Nephron progenitor cell (in vitro differentiated cells): ENCODE measurements at places on chromosomes 13 and 19.

DNA sequence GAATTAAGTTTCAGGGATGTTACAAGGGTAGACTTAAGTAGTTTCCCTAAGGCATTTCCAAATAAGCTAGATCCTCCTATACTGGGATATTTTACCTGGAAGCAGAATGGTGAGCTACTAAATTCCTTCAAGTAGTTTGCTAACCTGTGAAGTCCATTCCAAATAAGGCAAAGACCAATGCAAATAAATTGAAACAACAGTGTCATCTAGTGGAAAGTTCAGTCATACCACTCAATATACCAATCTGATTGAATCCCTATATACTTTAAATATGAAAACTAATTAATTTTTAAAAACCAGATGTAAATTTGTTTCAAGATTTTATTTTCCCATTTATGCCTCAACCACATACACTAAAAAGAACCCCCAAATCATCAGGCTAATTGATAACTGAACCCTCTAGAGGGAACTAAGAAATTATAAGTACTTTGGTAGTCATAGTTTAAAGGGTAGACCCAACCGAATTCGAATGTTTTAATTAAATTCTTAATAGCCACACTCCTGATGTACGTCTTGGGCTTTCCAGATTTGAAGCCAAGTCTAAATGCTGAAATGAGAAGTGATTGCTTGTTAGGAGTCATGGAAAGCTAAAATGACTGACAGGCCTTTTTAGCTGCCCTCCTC, 223.7 kb downstream of the TBC1D4 start:
- no peak overlapping the region for H3K4me3 ChIP-seq
- H3K36me3 ChIP-seq: no peaks in the 10 kb centered on the region
- peaks cover 9% of the 10 kb centered on the region for H3K27me3 ChIP-seq
- DNase-seq: no peak
- H3K27ac ChIP-seq: no peak overlapping the region
- no peaks in the 10 kb centered on the region for H3K4me1 ChIP-seq

DNA sequence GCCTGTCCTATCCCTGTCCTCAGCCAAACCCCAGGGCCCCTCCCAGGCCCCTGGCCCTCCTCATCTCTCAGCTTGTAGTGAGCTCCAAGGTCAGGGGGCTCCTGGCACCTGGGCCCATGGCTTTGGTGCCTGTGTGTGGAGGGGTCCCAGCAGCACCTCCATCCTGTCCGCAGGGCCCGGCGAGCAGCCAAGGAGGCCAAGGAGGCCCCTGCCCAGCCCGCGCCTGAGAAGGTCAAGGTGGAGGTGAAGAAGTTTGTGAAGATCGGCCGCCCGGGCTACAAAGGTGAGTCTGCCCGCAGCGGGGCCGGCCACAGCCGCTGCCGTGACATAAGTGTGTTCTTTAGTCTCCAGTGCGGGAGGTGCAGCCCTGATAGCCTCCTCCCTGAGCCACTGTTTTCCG, 3.9 kb upstream of the AMH start:
- peaks cover 23% of the 10 kb centered on the region for H3K4me1 ChIP-seq
- H3K27me3 ChIP-seq: no peaks in the 10 kb centered on the region
- peaks cover 8% of the 10 kb centered on the region for H3K36me3 ChIP-seq

DNA sequence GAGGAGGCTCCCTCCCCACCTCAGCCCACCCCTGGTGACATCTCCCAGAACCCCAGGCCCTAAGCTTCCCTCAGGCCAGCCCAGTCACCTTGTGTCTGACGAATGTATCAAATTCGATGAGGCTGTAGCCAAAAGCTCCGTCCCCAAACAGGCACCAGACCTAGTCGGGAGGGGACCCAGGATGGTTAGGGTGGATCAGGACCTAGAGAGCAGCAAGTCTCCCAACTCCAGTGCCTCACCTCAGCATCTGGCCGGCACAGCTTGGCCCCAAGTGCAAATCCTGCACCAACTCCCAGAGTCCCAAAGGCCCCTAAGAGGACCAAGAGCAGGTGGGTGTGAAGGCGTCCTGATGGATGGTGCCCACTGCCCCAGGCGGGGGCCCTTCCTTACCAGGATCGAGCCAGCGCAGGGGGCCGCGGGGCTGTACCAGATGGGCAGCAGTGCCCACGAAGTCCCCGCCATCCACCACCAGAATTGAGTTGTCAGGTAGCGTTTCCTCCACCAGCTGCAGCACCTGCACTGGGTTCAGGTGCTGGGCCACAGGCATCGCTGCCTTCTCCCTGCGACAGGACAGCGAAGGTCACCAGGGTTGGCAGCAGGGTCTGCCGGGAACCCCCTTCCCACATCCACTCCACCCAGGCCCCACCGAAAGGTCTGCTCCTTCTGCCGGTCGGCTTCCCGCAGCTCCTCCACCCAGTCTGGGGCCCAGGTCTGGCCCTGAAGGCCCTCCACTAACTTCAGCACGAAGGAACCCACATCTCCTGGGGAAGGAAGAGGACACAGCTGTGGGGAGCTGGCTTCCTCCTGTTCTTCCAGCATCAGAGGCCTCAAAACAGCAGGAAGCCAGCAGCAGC, 8.8 kb downstream of the SYDE1 start:
- no peaks in the 10 kb centered on the region for H3K27me3 ChIP-seq
- H3K4me3 ChIP-seq: no peak overlapping the region
- DNase-seq: no peak
- H3K4me1 ChIP-seq: no peaks in the 10 kb centered on the region
- H3K27ac ChIP-seq: peak overlapping the region; percentile 51

DNA sequence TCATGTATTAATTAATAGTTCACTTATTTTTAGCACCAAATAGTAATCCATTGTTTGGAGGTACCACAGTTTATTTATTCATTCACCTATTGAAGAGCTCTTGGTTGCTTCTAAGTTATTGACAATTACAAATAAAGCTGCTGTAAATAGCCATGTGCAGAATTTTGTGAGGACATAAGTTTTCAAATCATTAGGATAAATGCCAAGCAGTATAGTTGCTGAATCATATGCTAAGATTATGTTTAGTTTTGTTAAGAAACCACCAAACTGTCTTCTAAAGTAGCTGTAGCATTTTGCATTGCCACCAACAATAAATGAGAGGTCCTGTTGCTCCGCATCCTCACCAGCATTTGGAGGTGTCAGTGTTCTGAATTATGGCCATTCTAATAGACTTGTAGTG, 2126.8 kb downstream of the PCDH9 start:
- no peaks in the 10 kb centered on the region for H3K36me3 ChIP-seq
- H3K4me3 ChIP-seq: no peak overlapping the region
- H3K4me1 ChIP-seq: no peaks in the 10 kb centered on the region
- no peak overlapping the region for H3K27ac ChIP-seq
- no peak for DNase-seq
- H3K27me3 ChIP-seq: no peaks in the 10 kb centered on the region

GRCh38 chr13:59950266-59950665, 213.5 kb downstream of the DIAPH3 start:
- no peak for DNase-seq
- no peak overlapping the region for H3K4me3 ChIP-seq

DNA sequence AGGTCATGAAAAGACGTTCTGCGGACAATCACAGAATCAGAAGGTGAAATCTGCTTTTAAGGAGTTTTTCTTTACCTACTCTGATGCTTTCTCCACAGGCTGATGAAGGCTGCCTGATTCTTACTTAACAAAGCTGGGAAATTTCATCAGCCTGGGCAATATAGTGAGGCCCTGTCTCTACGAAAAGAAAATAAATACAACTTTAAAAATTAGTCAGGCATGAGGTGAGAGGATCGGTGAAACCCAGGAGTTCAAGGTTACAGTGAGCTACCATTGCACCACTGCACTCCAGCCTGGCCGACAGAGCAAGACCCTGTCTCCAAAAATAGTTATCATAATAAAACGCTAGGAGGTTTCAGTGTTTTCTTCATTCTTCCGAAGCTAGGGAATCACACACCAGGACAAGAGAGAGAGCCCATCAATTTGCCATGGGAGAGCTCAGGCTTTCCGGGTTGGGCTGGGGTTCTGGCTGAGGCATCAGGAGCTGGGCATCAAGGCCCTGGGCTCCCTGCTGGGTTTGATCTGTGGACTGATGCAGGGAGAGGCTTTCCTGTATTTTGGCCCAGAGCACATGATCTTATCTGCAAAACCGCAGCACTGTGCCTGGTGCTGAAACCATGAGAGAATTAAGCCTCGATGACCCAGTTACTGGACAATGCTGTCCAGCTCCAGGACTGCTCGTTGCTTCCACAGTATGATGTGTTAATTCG, 25.1 kb upstream of the CEBPG start:
- H3K27me3 ChIP-seq: peaks cover 44% of the 10 kb centered on the region
- no peak for DNase-seq
- peaks cover 6% of the 10 kb centered on the region for H3K4me1 ChIP-seq
- no peaks in the 10 kb centered on the region for H3K36me3 ChIP-seq
- no peak overlapping the region for H3K4me3 ChIP-seq
- no peak overlapping the region for H3K27ac ChIP-seq

- no peaks in the 10 kb centered on the region for H3K4me1 ChIP-seq
- no peak overlapping the region for H3K4me3 ChIP-seq
- peaks cover 14% of the 10 kb centered on the region for H3K36me3 ChIP-seq
- DNase-seq: no peak
- H3K27ac ChIP-seq: peak overlapping the region; percentile 79
Observed at GRCh38 chr13:24192811-24193162, 32.3 kb downstream of the SPATA13 start.

GRCh38 chr13:99086267-99087097, 108.6 kb upstream of the DOCK9 start:
- no peaks in the 10 kb centered on the region for H3K36me3 ChIP-seq
- peak overlapping the region; percentile 79 for H3K4me3 ChIP-seq
- H3K4me1 ChIP-seq: peaks cover 23% of the 10 kb centered on the region
- H3K27ac ChIP-seq: no peak overlapping the region
- peak; percentile 70 for DNase-seq
- peaks cover 63% of the 10 kb centered on the region for H3K27me3 ChIP-seq

- no peaks in the 10 kb centered on the region for H3K27me3 ChIP-seq
- DNase-seq: no peak
- H3K4me1 ChIP-seq: no peaks in the 10 kb centered on the region
- peaks cover 5% of the 10 kb centered on the region for H3K36me3 ChIP-seq
Observed at GRCh38 chr19:6987850-6988249, 33.4 kb downstream of the MBD3L2B start.

DNA sequence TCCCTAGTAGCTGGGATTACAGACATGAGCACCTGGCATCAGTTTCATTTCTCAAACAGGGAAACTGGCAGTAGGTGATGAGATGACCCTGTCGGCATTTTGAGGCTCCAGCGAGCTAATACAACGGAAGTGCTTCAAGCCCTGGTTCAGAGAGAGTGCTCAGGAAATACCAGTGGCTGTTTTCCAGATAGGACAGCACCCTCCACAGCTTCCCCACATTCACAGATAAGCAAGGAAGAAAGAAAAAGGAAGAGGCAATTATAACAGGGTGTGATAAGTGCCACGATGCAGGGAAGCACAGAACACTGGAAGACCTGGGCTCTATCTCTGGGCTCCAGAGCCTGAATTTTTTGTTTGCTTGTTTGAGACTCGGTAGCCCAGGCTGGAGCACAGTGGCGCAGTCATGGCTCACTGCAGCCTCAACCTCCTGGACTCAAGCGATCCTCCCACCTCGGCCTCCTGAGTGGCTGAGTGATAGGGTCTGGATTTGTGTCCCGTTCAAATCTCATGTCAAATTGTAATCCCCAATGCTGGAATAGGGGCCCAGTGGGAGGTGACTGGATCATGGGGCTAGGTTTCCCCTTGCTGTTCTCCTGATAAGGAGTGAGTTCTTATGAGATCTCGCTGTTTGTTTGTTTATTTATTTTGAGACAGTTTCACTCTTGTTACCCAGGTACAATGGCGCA, 43.5 kb downstream of the PIN1 start:
- H3K36me3 ChIP-seq: no peaks in the 10 kb centered on the region
- no peak for DNase-seq
- no peak overlapping the region for H3K27ac ChIP-seq
- no peaks in the 10 kb centered on the region for H3K27me3 ChIP-seq

DNA sequence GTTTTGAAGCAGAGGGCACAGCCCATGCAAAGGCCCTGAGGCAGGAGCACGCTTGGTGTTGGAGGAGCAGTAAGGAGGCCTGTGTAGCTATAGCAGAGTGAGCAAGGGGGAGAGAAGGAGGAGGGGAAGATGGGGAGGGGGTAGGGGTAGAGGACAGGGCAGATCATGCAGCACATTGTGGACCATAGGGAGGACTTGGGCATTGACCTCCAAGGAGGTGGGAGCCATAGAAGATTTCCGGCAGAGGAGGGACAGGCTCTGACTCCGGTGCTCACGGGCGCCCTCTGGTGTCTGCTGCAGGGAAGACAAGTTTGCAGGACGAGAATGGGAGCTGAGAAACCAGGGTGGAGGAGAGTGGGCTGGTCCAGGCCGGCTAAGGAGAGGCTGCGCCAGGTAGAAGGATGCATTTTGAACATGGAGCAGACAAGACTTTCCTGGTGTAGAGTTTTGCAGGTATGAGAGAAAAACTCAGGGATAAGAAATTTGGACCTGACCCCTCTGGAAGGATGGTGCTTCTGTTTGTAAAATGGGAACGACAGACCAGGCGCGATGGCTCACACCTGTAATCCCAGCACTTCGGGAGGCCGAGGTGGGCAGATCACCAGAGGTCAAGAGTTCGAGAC, 13.7 kb upstream of the CREB3L3 start:
- peak; percentile 86 for DNase-seq
- H3K27ac ChIP-seq: no peak overlapping the region
- peaks cover 30% of the 10 kb centered on the region for H3K27me3 ChIP-seq
- H3K4me1 ChIP-seq: no peaks in the 10 kb centered on the region

- peaks cover 16% of the 10 kb centered on the region for H3K4me1 ChIP-seq
- no peak overlapping the region for H3K4me3 ChIP-seq
Observed at GRCh38 chr13:31427151-31428100, 227.7 kb downstream of the B3GLCT start.

- peaks cover 84% of the 10 kb centered on the region for H3K27me3 ChIP-seq
- peak overlapping the region; percentile 69 for H3K4me3 ChIP-seq
- peaks cover 6% of the 10 kb centered on the region for H3K36me3 ChIP-seq
- DNase-seq: peak; percentile 65
- peaks cover 47% of the 10 kb centered on the region for H3K4me1 ChIP-seq
Observed at GRCh38 chr19:46489445-46490272, 6.0 kb downstream of the PNMA8B start.

- H3K36me3 ChIP-seq: no peaks in the 10 kb centered on the region
- no peak for DNase-seq
- no peaks in the 10 kb centered on the region for H3K4me1 ChIP-seq
- H3K27me3 ChIP-seq: no peaks in the 10 kb centered on the region
Observed at GRCh38 chr13:58032676-58033460, 401.3 kb downstream of the PCDH17 start.

GRCh38 chr19:55305491-55305890, 19.6 kb downstream of the TMEM150B start:
- DNase-seq: peak; percentile 68
- peaks cover 64% of the 10 kb centered on the region for H3K36me3 ChIP-seq
- peaks cover 4% of the 10 kb centered on the region for H3K27me3 ChIP-seq
- H3K27ac ChIP-seq: peak overlapping the region; percentile 87
- no peak overlapping the region for H3K4me3 ChIP-seq
- peaks cover 23% of the 10 kb centered on the region for H3K4me1 ChIP-seq

DNA sequence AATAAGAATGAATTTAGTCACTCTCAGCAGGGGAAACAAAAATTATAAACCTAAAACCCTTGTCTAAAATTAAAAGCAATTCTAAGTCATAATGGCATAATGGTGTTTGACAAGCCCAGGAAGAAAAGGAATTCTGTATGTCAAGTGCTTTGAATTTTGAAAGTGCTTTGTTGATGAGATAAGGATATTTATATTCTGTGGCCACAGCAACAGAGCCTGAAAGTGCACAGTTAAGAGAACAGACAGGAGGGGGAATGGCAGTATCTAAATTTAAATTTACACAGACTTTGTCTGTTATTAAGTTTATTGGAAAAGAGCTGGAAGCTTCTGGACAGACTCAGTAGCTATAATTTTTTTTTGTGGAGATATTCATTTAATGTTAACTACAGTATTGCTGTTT, 69.8 kb downstream of the OLFM4 start:
- H3K4me1 ChIP-seq: peaks cover 34% of the 10 kb centered on the region
- no peak for DNase-seq
- no peak overlapping the region for H3K27ac ChIP-seq

GRCh38 chr13:47484548-47484947, 516.5 kb downstream of the SUCLA2 start:
- no peak for DNase-seq
- H3K27ac ChIP-seq: no peak overlapping the region
- H3K4me3 ChIP-seq: no peak overlapping the region
- H3K4me1 ChIP-seq: no peaks in the 10 kb centered on the region
